ENCODE measurements at places on chromosomes 13 and 19. TPM values are rescaled to one million over a fixed set of nuclear protein-coding genes. Genes with fewer than 3 reads are reported as not detected.

DNA sequence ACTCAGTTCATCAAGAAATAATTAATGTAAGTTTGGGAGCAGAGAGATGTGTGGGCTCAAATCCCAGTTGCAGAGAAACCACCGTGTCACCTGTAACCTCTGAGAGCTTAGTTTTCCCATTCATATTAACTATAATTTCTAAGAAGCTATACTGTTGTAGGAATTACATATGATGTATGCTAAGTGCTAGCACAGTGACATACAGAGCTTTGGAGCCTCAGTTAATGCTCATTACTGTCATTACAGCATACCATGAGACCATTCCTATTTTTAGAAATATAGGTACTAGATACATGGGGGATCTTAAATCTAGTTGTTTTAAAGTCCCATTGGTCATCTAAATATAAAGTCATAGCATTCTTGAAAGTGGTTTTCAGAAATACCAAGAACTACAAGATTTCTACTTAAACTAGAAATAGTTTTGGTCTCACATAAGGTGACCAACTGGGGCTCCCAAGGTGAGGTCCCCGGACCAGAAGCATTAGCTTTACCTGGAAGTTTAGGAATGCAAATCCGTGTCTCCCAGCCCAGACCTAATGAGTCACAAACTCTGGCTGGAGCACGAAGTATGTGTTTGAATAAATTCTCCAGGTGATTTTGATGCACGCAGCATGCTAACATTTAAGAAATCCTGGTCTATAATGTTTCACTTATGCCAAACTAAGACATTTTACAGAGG lies 144.6 kb downstream of the LACC1 start:
- H3K27ac ChIP-seq = no peak overlapping the region
- H3K4me3 ChIP-seq = no peak overlapping the region
- DNase-seq = no peak
- H3K36me3 ChIP-seq = no peaks in the 10 kb centered on the region
- no peaks in the 10 kb centered on the region for H3K4me1 ChIP-seq

DNA sequence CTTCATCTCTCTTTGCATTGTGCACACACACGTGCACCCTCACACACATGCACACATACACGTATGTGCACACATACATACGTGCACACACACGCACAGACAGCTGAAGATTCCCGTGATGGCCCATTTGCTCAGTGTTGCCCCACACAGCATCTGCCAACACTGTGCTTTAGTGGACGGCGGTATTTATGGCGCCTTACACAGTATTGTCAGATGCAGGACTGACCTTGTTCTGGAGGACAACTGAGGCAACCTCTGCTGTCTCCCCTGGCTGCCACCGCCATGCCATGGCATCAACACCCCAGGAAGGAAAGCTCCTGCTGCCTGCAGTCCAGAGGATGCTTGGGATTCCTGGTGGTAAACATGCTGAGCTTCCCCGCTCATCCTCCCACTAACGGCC lies 316.4 kb downstream of the TEX29 start:
- no peaks in the 10 kb centered on the region for H3K36me3 ChIP-seq
- no peak for DNase-seq
- H3K27me3 ChIP-seq = no peaks in the 10 kb centered on the region
- no peaks in the 10 kb centered on the region for H3K4me1 ChIP-seq
- H3K4me3 ChIP-seq = no peak overlapping the region

GRCh38 chr13:76163761-76164160 lies 527.6 kb downstream of the LMO7 start:
- no peaks in the 10 kb centered on the region for H3K4me1 ChIP-seq
- peaks cover 7% of the 10 kb centered on the region for H3K27me3 ChIP-seq
- no peak for DNase-seq
- no peak overlapping the region for H3K27ac ChIP-seq

DNA sequence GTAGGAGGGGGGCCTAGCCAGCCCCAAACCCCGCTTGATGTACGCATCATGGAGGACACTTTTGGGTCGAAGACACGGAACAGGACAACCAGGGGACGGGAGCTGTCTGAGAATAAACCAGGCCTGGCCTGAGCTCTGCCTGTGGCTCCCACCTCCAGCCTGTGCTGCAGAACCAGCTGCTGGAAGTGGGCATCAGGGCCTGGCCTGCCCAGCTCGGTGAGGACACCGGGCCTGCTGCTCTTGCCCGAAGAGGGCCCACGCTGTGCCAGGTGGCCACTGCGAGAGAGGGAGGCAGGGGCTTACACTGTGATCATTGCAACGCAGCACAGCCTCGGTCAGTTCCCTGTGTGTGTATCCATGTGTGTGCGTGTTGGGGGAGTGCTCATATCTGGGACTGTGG lies 34.6 kb downstream of the CEBPG start:
- H3K4me3 ChIP-seq = no peak overlapping the region
- peaks cover 4% of the 10 kb centered on the region for H3K36me3 ChIP-seq
- DNase-seq = no peak

Gene PEAK3
- total RNA-seq = 0.14 TPM

DNA sequence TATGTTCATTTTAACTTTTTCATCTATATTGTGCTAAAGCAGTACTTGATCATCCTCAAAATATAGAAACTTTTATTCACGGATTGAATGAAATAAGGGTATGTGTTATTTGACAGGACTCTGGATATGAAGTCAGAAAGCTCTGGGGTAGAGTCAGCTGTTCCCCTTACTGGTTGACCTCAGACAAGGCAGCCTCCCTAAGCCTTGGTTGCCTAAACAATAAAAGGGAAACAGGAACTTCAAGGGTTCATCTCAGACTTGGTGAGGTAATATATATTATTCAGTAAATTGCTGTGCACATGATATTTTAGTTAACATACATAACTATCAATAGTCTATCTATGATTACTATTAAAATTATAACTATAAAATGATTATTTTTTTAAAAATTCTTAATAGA lies 13.6 kb downstream of the POLR1D start:
- no peaks in the 10 kb centered on the region for H3K27me3 ChIP-seq
- no peak for DNase-seq
- H3K4me3 ChIP-seq = no peak overlapping the region
- H3K27ac ChIP-seq = no peak overlapping the region
- H3K36me3 ChIP-seq = no peaks in the 10 kb centered on the region
- H3K4me1 ChIP-seq = peaks cover 80% of the 10 kb centered on the region

All from naive thymus-derived CD8-positive, alpha-beta T cell (primary cell).